Sciatic nerve (tissue), 2 donors: ENCODE measurements at places on chromosomes 6 and 20. TPM values are rescaled to one million over a fixed set of nuclear protein-coding genes. Genes with fewer than 3 reads are reported as not detected.
A peak's percentile ranks its signal among the peaks of the same experiment; 100 is the strongest.

DNA sequence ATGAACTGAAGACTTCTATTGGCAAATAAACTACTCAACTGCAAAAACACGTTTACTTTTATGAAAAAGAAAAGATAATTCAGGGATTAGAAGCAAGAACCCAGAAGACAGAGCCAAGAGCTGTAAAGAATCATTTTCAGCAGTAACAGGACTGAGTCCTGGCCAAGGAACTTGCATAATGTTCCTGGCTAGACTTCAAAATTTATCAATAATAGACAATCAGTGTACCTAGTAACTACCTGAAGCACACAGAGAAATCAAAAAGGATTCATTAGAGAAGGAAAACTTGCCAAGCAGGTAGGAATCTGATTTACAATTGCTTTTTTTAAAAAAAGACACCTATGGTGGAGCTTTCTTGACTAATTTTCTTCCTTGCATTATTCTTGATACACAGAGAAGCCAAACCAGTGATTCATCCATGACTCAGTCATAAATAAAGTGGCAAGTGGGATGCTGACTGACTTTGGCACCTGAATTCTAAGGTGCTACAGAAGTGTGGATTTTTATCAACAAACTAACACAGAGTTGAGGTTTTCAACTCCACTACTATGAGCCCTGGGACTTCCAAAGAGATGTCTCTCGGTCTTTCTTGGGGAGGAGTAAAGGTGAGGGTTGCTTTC lies 281.3 kb downstream of the BMP7 start:
- DNase-seq: no peak

GRCh38 chr6:20402342-20403069 lies 827 bp downstream of the E2F3 start:
- DNase-seq: peak; percentile 65

GRCh38 chr20:60804918-60805630 lies 447.0 kb upstream of the CDH4 start:
- DNase-seq: no peak

- no peak for DNase-seq
Measured at GRCh38 chr6:81766482-81767069, 14.1 kb upstream of the TENT5A start.

The SMLR1 gene
- total RNA-seq: not detected

DNA sequence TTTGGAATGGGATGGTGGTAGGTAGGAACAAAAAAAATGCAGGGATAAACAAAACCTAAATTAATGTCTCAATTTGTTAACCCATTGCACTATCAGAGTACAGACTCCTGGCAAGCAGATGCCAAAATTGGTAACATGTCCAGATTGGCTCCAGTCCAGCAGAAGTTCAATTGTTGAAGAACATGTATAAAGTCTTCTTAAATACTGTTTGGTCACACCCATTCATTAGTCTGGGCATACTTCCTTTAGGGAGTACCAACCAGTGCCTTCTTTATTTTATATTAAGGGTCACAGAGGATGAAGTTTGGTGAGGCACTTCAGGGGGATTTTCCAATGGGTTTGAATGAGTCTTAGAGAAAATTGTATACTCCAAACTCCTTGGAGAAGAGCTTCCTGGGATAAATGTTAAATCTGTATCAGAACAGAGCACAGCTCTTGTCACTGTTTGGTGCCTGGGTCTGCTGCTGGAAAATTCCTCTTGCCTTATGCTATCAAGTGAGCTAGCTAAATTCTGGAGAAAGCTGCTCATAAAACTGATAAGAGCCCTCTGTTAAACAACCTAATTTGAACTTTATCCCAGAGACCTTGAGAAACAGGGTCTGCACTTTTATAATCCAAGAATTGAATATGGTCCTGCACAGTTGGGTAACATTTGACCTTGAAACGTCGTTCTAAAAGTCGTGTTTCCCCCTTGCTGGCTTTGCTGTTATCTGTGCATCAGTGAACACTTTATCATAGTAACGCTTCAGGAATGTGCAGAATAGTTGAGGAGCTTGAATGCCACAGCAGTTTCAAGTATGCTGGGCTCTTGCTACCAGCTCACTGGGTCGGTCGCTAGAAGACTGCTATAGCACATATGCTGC lies 334.1 kb upstream of the CITED2 start:
- no peak for DNase-seq

DNA sequence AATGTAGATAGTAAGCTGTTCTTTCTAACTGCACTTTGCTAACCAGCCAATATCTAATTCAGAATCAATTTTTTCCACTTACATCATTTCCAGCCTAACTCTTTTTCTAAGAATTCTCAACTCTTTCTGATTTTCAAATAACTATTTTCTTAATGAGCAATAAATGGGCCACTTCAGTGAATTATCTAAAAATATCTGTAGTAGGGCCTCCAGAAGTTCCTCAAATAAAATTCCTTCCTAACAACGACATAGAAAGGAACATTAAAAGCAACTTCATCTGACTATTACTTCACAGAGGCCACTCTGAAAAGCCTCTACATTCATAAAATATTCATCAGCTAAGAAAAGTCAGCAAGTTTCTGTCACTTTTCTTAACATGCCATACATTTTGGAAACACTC lies 4.8 kb downstream of the COL12A1 start:
- no peak for DNase-seq

The KHDRBS2 gene
- 0.31 TPM for total RNA-seq

The TFAP2D gene
- not detected for total RNA-seq

DNA sequence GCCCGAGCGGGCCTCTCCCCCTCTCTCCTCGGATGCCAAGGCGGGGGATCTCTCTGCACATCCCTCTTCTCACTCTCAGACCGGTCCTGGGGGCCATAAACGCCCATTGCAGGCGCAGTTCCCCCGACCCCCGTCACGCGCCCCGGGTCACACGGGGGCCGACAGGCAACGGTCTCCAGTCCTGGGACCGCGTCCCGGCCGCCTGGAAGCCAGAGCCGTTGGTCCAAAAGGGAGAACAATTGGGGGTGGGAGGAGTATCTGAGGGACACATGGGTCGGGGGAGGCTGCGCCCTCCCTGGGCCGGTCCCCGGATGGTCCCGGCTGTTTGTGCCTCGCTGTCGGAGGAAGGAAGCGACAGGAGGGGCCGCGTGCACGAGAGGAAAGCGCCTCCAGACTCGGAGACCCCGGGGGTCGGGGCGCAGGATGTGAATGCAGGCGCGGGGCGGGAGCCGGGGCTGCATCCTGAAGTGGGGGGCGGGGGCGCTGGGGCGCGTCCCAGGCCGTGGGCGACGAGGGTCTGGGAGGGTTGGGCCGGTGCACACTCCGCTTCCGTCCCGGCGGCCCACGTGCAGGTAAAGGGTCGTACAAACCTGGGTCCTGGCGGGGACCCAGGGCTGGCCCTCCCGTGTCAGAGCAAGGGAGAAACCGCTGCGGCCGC lies 903 bp downstream of the SLC4A11 start:
- DNase-seq: no peak

DNA sequence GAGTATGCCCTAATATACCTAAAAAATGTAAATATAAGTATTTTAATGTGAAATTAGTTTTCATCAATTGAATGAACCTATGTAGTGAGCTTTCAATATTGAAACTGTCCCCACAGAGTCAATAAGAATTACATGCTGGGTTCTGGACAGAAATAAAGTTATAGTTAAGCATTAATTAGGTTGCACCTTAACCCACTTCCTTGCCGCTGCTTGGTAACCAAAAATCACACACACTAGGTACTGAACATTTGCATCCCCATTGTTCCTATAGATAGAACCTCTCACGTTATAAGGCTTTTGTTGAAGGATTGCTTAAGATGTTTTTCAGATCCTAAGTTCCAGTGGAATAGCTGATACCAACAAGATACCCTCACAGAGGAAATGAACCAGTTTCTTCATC lies 237.1 kb upstream of the OPRM1 start:
- no peak for DNase-seq

GRCh38 chr6:75855052-75855451 lies 106.0 kb downstream of the MYO6 start:
- DNase-seq: no peak

The TMEM244 gene
- total RNA-seq: not detected

GRCh38 chr6:73566954-73567591 lies 46.2 kb upstream of the EEF1A1 start:
- no peak for DNase-seq

The ATP9A gene
- total RNA-seq: 42.8 TPM

GRCh38 chr6:106966229-106966628 lies 8.3 kb downstream of the CD24 start:
- no peak for DNase-seq
